Myocyte (in vitro differentiated cells): ENCODE measurements at places on chromosomes 6 and 20. TPM values are rescaled to one million over a fixed set of nuclear protein-coding genes. Genes with fewer than 3 reads are reported as not detected.
A peak's percentile ranks its signal among the peaks of the same experiment; 100 is the strongest.

DNA sequence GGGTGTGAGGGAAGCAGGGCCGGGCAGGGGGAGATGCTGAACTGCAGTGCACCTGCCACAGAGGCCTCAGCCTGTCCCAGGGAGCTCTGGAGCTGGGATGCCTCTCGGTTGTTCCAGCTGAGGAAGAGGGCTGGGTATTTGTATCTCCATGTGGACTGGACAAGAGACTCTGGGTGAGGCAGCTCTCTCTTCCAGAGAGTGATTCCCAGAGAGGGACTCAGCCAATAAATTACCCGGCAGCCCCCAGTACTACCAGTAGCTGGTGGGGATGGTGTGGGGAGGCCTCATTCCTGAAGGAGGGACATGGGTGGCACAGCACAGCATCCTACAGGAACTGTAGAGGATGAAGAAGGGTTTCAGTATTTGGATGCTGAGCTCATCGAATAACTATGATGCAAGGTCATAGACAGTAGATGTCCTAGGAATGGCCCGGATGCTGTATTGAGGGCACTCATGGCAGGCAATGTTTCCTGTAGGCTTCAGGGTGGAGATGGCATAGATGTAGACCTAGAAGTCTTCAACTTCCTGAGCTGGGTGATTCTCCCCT is 1.4 kb downstream of the FGD2 start:
- no peak for DNase-seq

- DNase-seq, result no peak
These were observed 183.0 kb upstream of the MMS22L start for GRCh38 chr6:97465877-97466561.

- DNase-seq, result no peak
These were observed 748.6 kb upstream of the HS3ST5 start for GRCh38 chr6:115091461-115091860.

TLDC2 gene
- not detected in 2 replicates for total RNA-seq

- DNase-seq, result no peak
These were observed 84.8 kb downstream of the ELOVL5 start for GRCh38 chr6:53263917-53264316.

DNA sequence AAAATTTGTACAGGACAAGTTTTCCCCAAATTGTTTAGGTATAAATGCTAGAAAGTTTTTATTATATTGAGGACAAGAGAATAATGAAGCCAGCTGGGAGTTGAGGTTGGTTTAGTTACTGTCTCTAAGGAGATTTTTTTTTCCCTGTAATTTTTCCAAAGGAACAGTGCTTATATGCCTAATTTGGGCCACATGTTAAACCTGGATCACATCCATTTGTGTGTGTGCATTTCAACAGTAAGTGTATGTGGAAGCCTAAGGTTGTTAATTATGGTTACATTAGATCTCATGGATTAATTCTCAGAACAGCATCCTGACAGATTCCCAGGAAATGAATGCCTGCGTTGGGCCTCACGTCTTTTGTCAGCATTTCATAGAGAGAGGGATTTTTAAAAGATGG is 4.5 kb downstream of the IGF2R start:
- no peak for DNase-seq

GRCh38 chr20:53922901-53923314 is 147.5 kb downstream of the BCAS1 start:
- no peak for DNase-seq

MEI4 gene
- total RNA-seq, result not detected in 2 replicates

- DNase-seq, result no peak
These were observed at the start of gene TREML2 for GRCh38 chr6:41200901-41201763. Gene TREML2 (minus strand): TSS chr6:41201149. CDS start chr6:41201008, 141 bp downstream.

DNA sequence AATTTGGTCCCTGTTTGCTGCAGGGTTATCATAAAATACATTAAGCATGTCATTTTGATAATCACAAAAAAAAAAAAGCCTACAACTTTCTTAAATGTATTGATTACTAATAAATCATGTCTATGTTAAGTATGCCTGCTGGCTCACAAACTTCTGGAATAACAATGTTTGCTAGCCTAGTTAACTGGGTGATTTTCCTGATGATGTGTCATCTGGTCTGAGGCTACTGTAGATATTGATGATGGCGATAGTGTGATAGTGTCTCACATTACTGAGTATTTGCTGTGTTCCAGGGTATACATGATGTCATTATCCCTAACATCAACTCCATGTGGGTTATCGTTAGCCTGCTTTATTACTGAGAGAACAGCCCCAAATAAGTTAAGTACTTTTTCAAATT is 86.2 kb upstream of the VSTM2L start:
- no peak for DNase-seq

- DNase-seq, result no peak
These were observed 153.6 kb downstream of the BMP2 start for GRCh38 chr20:6920991-6921613.

DNA sequence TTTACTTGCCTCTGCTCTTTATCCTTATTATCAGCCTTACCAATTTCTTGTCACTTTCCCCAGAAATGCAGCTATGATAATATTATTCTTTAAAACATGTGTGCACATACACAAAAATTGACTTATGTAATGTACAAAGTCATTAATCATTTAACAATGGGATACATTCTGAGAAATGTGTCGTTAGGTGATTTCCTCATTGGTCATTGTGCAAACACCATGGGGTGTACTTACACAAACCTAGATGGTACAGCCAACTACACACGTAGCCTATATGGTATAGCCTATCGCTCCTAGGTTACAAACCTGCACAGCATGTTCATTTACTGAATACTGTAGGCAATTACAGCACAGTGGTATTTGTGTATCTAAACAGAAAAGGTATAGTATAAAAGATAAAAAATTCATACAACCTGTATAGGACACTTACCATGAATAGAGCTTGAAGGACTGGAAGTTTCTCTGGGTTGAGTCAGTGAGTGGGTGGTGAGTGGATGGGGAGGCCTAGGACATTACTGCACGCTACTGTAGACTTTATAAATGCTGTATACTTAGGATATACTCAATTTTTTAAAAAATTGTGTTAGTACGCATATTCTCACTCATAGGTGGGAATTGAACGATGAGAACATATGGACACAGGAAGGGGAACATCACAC is 56.9 kb downstream of the HIVEP1 start:
- no peak for DNase-seq

- DNase-seq, result peak; percentile 65
These were observed 10.9 kb downstream of the ZNF217 start for GRCh38 chr20:53582574-53583351.

- no peak for DNase-seq
These were observed 57.8 kb downstream of the ZNF217 start for GRCh38 chr20:53535878-53536277.

- DNase-seq, result no peak
These were observed 1.3 kb upstream of the SMLR1 start for GRCh38 chr6:130825772-130826441.
